ENCODE measurements at places on chromosomes 11 and 22.

- DNase-seq, result no peak
Measured at GRCh38 chr22:22849640-22850610, 37.7 kb upstream of the IGLL5 start.

DNA sequence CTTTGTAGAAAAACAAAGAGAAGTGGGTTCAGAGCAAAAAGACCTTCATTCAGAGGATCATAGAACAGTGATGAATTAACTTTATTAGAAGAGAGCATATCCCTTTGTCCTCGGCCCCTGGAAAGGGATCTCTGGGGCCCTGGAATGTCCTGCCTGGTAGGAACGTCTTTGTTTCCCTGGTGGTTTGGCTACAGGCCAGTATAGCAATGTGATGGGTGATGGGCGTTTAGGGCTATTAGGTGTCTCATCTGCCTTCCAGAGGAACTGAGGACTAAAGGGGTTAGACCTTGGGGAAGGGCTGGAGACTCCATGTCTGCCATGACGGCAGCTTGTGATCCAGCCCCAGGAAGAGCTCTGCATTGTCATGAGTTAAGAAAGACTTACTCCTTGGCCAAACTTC is 9.1 kb downstream of the APOL4 start:
- DNase-seq, result no peak

GRCh38 chr22:45207533-45207932 is 33.2 kb downstream of the KIAA0930 start:
- DNase-seq, result no peak

- no peak for DNase-seq
Measured at GRCh38 chr22:28096161-28096560, 177.1 kb upstream of the PITPNB start.

- DNase-seq, result no peak
Measured at GRCh38 chr11:58863697-58864096, 19.2 kb upstream of the GLYATL2 start.

DNA sequence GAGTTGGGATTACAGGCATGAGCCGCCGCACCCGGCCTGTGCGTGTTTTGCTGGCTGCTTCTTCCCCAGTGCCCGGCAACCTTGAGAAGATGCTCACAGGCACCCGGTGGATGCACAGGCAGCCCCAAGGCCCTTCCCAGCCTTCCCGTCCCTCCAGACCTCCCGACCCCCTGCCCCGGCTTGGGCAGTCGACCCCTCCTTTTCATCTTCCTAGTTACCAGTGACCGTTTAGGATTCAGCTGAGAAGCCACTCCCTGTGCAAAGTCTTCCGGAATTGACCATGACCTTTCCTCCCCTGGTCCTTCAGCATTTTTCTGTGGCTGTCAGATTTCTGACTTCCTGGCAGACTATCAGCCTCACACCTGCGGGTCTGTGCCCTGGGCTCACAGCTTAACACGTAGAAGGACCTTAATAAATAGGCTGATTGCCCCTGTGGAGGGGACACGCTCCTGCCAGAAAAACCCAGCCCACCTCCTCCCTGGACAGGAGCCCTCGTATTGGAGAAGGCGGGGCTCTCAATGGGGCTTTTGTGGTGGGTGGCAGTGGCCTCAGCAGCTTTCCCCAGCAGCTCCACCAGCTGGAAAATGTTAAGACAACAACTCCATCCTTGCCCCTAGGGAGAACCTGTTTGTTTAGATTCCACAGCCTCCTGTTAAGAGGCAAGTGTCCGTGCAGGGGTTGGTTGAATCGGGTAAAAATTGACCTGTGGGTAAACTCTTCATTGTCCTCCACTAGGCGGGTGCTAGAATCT is 10.4 kb upstream of the ANO1 start:
- DNase-seq, result peak; percentile 30

GRCh38 chr11:120124355-120124754 is 13.6 kb downstream of the TRIM29 start:
- DNase-seq, result no peak
